Hematopoietic multipotent progenitor cell treated with erythropoietin and hydrocortisone succinate and interleukin-3 and kit ligand, for 4 days (in vitro differentiated cells): ENCODE measurements at places on chromosomes 12 and 14.

- DNase-seq, result peak; percentile 51
Measured at GRCh38 chr12:124422570-124423523, 128.0 kb downstream of the RFLNA start.

GRCh38 chr14:88848571-88848970 lies 24.1 kb downstream of the TTC8 start:
- no peak for DNase-seq

- no peak for DNase-seq
Measured at GRCh38 chr14:100804558-100805309, 21.2 kb upstream of the MEG3 start.

DNA sequence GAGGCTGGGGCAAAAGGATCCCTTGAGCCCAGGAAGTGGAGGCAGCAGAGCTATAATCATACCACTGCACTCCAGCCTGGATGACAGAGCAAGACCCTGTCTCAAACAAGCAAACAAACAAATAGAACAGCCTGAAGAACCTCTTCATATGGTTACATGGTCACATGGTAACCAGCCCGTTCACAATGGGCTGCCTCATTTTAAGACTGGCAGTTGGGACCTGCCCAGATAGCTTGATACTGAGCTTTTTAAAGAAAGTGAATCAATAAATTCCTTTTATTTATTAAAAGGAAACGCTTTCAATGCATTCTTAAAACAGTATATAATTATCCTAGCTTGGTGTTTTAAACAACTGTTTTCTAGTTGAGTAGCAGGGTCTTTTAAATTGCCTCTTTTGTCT lies 10.5 kb downstream of the MLXIP start:
- DNase-seq, result peak; percentile 47

GRCh38 chr12:6934110-6934509 lies 6.4 kb downstream of the ATN1 start:
- DNase-seq, result no peak

GRCh38 chr12:119241049-119241448 lies 62.3 kb downstream of the HSPB8 start:
- DNase-seq, result no peak

- no peak for DNase-seq
Measured at GRCh38 chr14:26403760-26404159, 194.1 kb downstream of the NOVA1 start.

- peak; percentile 84 for DNase-seq
Measured at GRCh38 chr14:63770187-63770807, 42.4 kb upstream of the SGPP1 start.

DNA sequence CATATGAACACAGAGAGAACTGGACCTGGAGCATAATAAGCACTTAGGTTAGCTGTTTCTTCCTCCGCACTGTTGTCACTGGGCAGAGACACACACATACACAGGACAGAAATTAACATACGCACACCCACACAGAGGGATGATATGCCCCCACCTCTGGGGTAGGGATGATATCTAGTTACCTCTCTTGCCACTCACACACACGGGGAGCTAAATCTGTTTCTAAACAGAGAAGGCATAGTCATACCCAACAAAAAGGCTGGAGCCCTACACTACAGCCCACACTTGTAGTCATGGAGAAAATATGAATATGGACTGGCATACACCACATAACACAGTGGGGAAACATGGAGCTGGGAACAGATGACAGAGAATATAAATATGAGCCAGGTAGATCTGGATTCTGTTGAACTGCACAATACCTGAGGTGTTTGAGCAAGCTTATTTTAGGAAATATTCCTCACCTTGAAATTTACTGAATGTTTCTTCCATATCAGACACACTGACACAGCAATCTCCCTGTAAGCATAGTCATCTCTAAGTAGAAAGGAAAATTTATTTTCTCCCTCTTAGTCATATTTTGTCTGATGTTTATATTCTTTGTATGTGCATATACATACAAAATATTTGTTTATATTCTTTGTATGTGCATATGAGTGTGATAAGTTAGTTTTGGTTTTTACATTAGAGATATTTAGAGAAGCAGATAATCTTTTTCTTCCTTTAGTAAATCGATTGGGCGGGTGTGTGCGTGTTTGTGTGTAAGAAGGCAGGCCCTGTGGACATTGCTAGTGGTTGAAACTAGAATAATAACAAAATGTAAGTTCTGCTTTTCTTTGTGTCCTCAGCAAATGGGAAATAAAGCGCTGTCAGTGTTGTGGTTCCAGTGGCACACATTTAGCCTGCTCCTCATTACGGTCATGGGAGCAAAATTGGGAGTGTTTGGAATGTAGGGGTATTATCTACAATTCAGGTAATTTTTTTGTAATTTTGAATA lies 20.9 kb upstream of the SCFD1 start:
- no peak for DNase-seq
